Neural crest cell (in vitro differentiated cells): ENCODE measurements at places on chromosomes 7 and 10. TPM values are rescaled to one million over a fixed set of nuclear protein-coding genes. Genes with fewer than 3 reads are reported as not detected.

DNA sequence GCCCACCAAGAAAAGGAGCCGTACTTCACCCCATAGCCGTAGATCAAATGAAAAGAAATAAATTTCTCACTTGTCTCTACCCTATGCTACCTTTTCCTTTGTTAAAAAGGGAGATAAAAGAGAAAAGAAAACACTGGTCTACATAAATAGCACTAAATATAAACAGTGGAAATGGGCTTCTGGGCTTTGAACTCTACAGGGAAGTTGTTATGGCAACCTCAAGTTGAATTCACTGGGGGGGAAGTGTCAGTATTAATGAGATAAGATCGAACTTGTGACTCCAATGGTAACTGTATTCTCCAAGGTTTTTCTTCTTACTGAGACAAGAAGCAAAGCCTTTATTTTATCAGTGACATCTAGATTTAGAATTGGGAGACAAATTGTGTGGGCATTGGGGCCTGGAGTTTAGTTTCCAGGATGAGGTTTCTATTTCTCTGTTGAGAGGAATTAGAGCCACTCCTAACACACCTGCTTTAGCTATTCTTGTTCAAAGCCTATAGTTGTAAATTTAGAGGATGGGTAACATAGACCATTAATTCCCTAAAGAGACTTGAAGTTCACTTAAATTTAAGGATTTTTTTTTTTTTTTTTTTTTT is 604.3 kb upstream of the GALNT17 start:
- no peaks in the 10 kb centered on the region for H3K27me3 ChIP-seq
- no peak overlapping the region for H3K4me3 ChIP-seq
- H3K27ac ChIP-seq, result no peak overlapping the region
- peaks cover 30% of the 10 kb centered on the region for H3K4me1 ChIP-seq
- peaks cover 5% of the 10 kb centered on the region for H3K36me3 ChIP-seq
- DNase-seq, result no peak

DNA sequence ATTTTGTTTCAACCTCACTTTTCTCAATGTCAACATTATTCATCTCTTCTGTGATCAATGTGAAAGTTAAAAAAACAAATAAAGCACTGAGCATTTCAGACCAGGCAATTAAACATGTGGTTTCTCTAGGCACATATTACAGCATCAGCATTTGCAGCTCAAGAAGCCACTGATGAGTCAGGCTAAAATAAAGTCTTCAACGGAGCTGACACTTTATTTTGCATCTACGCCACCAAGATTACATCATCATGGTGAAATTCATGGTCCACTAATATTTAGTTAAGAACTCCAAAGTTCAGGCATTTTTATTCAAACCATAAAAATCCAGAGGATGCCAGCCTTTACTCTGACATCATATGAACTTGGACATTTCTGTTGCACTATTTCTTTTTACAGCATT is 33.0 kb downstream of the MAGI2 start:
- no peak overlapping the region for H3K27ac ChIP-seq
- peaks cover 9% of the 10 kb centered on the region for H3K4me1 ChIP-seq
- H3K27me3 ChIP-seq, result no peaks in the 10 kb centered on the region
- no peaks in the 10 kb centered on the region for H3K36me3 ChIP-seq

- peaks cover 3% of the 10 kb centered on the region for H3K4me1 ChIP-seq
- no peaks in the 10 kb centered on the region for H3K36me3 ChIP-seq
- no peak for DNase-seq
- H3K4me3 ChIP-seq, result no peak overlapping the region
Observed at GRCh38 chr10:103506061-103506460, 12.6 kb downstream of the NEURL1 start.

- peaks cover 16% of the 10 kb centered on the region for H3K4me1 ChIP-seq
- DNase-seq, result no peak
- no peak overlapping the region for H3K27ac ChIP-seq
- H3K36me3 ChIP-seq, result no peaks in the 10 kb centered on the region
- no peak overlapping the region for H3K4me3 ChIP-seq
- peaks cover 9% of the 10 kb centered on the region for H3K27me3 ChIP-seq
Observed at GRCh38 chr7:33710608-33711007, 194.7 kb upstream of the BMPER start.

TRIM73 gene
- 5.3 and 6.8 TPM in 2 replicates for total RNA-seq

ERVW-1 gene
- total RNA-seq, result not detected in 2 replicates

KLF14 gene
- total RNA-seq, result not detected in 2 replicates

NPSR1 gene
- total RNA-seq, result not detected in 2 replicates
